GM12878 (cell line): ENCODE measurements at places on chromosomes 12 and 14.

- no peak for DNase-seq
These were observed 8.6 kb downstream of the GLTP start for GRCh38 chr12:109871668-109872314.

- DNase-seq = no peak
These were observed 128.6 kb downstream of the MED13L start for GRCh38 chr12:116148844-116149243.

- DNase-seq = no peak
These were observed 598.8 kb downstream of the C12orf50 start for GRCh38 chr12:87430444-87430843.

- DNase-seq = no peak
These were observed 44.2 kb upstream of the DDX11 start for GRCh38 chr12:31029468-31029867.

GRCh38 chr12:70609203-70609602, 28.0 kb downstream of the PTPRB start:
- DNase-seq = no peak

DNA sequence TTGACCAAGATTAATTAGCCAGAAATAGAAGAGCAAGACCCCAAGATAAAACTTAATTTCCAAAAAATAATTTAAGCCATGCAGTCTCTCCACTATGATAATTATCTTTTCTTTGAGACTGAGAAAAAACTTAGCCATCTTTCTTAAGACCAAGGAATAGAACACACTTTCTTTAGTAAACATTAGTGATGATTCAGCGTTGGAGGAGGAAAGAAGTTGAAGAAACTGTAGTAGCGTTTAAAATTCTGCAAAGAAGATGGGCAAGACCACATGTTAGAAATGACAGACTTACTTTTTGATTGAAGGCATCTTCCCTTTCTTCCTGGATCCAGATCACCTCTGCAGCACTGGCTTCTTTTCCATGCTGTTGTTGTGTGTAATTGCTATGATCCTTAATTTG, 124.8 kb upstream of the RASSF8 start:
- DNase-seq = no peak

DNA sequence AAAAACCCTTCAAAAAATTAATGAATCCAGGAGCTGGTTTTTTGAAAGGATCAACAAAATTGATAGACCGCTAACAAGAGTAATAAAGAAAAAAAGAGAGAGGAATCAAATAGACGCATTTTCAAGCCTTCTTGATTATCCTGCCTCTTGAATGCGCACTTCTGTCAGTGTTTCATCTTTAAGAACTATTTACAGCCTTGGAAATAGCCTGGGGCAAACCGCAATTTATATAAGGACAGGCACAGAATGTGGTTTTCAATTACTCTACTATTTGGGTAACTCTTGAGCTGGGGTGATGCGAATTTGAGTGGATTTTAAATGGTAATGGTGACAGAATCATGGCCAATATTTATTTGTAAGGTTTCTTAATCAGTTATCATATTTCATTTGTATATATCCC, 179.1 kb upstream of the OTX2 start:
- no peak for DNase-seq

- no peak for DNase-seq
These were observed 21.6 kb upstream of the CCND2 start for GRCh38 chr12:4251967-4252366.

DNA sequence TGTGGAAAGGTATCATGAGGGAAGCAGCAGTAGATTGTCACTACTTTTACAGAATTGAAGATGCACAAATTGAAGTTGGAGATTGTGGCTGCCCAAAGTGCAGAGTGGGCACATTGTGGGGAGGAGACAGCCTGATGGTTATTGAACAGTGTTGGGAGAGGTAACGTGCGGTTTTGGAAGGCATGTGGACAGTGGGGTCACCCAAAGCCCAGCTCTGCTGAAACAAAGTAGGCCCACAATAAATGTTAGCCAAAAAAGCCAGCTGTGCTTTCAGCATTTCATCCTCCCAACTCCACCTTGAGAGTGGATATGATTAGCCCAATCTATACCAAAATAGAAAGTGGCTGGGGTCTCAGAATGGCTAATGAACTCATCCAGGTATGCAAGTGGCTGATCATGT, 96.7 kb downstream of the TMX1 start:
- no peak for DNase-seq

- DNase-seq = no peak
These were observed 52.4 kb downstream of the PHLDA1 start for GRCh38 chr12:75979181-75979580.

DNA sequence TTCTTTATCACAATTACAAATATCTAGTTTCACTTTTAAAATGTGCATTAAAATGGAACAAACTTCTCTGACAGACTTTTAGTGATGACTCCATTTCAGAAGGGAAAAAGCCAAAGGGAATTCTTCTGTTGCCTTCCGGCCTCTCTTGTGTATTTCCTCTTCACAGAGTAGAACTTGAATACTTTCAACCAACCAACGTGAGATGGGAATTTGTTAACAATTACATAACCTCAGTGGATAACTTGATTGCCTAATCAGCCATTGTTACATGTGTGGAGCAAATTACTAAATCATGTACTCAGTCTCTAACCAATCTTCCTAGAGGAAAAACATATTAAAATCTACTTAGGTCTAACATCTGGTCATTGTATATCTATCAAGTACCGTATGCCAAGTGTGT, 291.1 kb downstream of the SYT1 start:
- DNase-seq = no peak

DNA sequence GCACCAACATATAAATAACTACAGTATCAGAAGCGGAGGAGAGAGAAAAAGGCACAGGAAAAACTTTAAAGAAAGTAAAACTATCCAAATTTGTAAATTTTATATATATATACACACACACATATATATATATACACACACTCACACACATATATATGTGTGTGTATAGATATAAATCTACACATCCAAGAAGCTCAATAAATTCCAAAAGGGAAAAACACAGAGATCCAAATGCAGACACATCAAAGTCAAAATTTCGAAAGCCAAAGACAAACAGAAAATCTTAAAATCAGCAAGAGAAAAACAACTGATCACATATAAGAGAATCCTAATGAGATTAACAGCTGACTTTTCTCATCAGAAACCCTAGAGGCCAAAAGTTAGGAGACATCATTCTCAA, 37.3 kb downstream of the PARP11 start:
- no peak for DNase-seq

- DNase-seq = no peak
These were observed 32.2 kb upstream of the BCL7A start for GRCh38 chr12:121989276-121990113.

GRCh38 chr14:32007755-32008362, 69.2 kb upstream of the ARHGAP5 start:
- no peak for DNase-seq
